ENCODE measurements at places on chromosomes 1 and 21.

- no peak for DNase-seq
Measured at GRCh38 chr1:211530102-211530501, 38.1 kb upstream of the RD3 start.

DNA sequence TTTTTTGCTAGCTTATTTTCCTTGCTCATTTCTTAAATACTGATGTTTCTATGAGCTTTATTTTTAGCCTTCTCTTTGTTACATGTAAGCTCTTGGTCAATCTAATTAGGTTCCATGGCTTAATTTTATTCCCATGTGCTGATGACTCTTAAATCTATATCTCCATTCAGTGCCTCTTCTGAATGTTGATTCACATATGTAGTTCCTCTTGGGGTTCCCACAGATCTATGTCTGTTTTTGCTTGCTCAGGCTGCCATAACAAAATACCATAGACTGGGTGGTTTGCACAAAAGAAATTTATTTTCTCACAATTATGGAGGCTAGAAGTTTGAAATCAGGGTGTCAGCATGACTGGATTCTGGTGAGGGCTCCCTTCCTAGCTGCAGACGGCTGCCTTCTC, 58.3 kb upstream of the PLA2G4A start:
- no peak for DNase-seq

DNA sequence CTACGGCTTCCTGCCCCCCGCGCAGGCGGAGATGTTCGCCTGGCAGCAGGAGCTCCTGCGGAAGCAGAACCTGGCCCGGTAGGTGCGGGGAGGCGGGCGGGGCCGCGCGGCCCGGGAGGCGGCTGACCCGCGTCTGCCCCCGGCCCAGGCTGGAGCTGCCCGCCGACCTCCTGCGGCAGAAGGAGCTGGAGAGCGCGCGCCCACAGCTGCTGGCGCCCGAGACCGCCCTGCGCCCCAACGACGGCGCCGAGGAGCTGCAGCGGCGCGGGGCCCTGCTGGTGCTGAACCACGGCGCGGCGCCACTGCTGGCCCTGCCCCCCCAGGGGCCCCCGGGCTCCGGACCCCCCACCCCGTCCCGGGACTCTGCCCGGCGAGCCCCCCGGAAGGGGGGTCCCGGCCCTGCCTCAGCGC, 16.6 kb downstream of the NOC2L start:
- DNase-seq: no peak

DNA sequence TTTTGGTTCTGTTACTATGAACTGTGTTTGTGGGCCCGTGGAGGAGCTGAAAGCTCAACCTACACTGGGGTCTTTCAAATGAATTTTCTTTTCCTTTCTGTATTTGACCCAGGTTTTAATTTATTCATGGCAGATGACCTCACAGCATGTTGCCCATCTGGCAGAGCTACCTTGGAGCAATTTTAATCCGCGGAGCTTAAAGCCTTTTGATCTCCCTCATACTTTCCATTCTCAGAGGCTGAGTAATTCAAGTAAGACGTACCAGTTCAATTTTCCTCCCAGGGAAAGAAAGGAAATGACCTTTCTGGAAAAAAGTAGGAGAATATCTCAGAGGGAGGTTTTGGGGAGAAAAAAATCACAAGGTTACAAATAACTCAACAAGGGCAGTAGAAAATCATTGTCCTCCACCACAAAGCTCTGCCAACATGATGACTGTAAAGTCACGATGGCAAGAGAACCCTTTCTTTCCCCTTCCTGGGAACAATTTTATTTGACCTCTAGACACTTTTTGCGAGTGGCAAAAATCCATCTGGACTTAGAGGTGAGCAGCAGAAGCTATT, 21.6 kb upstream of the PCP4 start:
- DNase-seq: no peak

DNA sequence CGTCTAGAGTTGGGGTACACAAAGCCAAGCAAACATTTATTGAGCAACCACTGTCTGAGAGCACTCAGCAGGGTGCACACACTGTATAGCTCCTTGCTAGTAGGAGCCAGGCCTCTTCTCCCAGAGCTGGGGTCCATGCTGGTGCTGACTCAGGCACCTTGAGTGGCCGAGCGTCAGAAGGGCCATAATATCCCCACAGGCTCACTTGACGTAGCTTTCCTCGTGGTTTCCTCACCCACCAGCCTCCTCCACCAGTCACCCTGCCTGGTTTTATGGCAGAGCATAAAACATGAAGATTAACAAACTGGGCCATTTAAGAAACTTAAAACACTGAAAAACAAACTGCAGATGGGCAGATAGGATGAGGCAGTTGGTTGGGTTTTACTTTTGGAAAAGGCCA, 361.5 kb downstream of the HHAT start:
- no peak for DNase-seq

DNA sequence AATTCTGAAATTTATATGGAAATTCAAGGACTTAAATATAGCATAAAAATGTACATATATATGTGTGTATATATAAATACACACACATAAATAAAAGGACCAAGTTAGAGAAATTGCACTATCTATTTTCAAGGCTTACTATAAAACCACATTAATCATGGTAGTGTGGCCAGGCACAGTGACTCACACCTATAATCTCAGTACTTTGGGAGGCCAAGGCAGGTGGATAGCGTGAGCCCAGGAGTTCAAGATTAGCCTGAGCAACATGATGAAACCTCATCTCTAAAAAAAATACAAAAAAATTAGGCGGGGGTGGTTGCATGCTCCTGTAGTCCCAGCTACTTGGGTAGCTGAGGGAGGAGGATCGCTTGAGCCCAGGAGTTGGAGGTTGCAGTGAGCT, 171.4 kb upstream of the GORAB start:
- no peak for DNase-seq

DNA sequence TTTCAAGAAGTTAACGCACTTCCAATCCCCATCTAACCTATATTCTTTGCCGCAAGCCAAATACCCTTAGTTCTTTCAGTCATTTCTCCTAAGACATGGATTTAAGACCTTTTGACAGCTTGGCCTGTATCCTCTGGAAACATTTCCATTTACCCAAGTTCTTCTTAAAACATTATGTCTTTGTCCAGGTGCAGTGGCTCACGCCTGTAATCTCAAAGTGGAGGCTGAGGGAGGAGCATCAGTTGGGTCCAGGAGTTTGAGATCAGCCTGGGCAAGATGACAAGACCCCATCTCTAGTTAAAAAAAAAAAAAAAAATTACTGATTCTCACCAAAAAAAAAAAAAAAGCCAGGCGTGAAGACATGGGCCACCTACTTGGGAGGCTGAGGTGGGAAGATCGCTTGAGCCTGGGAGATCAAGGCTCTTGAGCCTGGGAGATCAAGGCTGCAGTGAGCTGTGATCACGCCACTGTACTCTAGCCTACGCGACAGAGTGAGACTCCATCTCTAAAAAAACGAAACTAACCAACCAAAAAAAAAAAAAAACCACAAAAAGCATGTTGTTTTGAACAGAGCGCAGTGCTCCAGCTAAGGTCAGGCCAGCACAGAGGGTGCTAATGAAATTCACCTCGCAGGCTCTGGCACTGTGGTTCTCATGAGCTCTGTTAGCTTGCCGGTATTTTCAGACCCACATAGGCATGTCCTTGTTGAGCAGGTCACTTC, 36.0 kb downstream of the NUAK2 start:
- DNase-seq: no peak

DNA sequence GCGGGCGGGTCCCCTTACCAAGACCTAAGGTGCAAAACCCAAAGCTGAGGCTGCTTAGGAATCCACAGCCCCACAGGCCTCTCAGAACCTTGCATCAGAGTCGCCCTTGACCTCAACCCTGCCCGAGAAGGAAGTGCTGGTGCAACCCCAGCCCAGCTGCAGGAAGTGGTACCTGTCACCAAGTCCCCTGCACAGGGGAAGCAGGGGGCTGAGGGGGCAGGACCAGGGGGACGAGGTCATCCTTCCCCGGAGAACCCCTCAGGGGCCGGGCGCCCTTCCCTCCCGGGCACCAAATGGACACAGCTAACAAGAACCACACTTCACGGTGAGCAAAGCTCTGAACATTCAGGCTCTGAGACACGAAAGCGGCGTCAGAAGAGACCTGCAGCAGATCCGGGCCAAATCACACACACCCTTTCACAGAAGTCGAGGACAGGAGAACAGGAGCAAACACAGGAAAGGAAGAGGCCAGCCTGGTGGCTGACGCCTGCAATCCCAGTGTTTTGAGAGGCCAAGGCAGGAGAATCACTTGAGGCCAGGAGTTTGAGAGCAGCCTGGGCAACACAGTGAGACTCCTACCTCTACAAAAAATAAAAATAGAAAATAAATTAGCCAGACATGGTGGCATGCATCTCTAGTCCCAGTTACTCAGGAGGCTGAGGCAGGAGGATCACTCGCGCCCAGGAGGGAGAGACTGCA, 6.4 kb downstream of the ITGB2 start:
- no peak for DNase-seq

DNA sequence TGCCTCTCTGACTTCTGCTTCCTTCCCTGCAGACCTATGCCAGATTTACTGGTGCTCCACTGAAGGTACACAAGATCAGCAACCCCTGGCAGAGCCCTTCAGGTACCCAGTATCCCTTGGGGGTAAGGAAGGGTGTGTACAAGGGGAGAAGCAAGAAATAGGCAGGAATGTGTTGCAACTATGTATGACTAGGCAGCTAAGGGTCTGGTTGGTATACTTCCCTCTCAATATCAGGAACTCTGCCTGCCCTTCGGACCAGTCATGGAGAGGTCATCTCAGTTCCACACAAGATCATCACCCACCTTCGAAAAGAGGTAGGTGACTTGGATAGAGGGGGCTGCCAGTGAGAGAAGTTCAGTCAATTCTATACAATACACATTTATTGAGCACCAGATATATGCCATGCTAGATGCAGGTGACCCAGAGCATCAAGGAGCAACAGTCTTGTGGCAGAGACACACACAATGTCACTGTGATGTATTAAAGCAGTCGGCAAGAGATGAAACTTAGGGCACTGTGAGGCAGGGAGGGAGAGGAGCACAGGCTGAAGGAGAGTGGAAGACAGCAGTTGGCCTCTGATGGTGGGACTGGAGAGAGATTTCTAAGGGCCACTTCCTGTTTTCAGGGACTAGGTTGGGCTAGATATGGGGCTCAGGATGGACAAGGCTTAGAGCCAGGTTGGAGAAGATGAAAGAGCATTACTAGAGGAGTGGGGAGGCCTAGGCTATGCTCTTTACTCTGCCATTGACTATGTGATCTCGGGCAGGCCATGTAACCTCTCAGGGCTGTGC, 2.0 kb downstream of the MTX1 start:
- DNase-seq: no peak

DNA sequence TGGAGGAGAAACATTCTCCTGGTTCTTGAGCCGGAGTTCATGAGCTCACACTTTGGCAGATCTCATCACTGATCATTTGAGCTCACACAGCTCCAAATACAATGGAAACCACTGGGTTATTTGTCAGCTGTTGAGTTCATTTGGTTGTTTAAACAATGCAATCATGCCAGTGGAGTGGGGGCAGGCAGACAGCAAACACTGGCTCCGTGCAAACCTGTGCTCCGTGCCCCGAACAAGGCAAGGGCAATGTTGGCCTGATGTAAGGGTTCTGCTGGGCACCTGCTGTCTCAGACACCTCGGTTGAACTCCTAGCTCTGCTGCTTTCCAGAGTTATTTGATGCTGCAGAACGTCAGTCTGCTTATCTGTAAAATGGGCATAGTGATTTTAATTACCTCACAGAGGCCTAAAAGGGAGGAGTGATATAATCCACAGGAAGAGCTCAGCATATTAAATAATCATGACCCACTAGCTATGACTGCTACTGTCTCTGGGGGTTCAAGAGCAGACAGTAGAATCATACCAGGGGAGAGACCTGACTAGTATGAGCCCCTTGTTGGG, 20.0 kb upstream of the CLIC6 start:
- no peak for DNase-seq

Data from hippocampal formation (tissue), 2 donors.